ENCODE measurements at places on chromosomes 2 and 18.
A peak's percentile ranks its signal among the peaks of the same experiment; 100 is the strongest.

DNA sequence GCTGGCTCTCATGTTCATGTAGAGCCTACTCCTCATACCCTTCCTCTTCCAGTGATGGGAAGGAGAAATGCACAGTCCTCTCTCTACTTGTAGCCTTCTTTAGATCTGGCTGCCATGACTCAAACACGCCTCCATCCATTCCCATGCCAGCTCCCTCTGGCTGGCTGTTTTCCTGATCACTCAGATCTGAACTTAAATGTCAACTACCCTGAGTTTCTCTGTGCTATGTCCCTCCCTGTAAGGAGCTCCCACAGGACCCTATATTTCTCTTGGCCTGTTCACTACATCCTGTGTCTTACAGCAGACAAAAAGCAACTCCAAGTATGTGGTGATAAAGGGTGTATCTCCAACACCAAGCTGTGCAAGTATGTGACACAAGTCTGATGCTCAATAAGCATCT lies 152.4 kb downstream of the TCF4 start:
- DNase-seq = no peak

DNA sequence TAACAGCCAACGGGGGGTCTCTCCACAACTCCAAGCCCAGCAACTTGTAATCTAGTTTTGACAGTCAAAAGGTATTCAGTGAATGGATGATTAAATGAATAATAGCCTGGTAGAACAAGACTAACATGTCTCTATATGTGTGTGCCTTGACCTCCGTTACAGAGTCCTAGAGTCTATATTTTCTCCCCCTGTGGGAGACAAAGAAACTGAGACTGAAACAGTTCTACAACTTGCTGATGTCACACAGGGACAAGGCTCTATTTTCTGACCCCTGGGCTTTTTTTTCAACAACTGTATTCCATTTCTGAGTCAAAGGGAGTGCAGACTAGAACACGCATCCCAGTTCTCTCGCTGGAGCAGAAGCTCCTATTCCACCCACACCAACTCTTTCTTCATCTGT lies 223.6 kb upstream of the AGAP1 start:
- no peak for DNase-seq

GRCh38 chr2:181677912-181678586 lies 2.3 kb downstream of the NEUROD1 start:
- peak; percentile 82 for DNase-seq

DNA sequence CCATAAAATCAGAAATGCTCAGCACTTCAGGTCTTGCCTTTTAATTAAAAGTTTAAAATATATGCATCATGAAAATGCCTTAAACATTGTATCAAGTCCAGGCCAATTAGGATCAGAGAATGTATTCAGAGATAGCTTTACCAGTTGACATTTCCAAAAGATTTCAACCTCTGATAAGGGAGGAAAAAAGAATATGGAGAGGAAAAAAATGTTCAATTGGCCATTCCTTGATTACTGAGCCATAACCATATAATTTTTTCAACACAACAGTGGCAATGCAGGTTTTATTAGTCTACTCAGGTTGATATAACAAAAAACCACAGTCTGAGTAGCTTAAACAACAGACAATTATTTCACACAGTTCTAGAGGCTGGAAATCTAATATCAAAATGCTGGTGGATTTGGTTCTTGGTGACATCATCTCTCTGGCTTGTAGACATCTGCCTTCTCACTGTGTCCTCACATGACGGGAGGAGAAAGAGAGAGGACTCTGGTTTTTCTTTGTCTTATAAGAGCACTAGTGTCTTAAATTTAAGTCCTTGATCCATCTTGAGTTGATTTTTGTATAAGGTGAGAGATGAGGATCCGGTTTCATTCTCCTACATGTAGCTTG lies 111.9 kb downstream of the IRS1 start:
- DNase-seq = no peak

DNA sequence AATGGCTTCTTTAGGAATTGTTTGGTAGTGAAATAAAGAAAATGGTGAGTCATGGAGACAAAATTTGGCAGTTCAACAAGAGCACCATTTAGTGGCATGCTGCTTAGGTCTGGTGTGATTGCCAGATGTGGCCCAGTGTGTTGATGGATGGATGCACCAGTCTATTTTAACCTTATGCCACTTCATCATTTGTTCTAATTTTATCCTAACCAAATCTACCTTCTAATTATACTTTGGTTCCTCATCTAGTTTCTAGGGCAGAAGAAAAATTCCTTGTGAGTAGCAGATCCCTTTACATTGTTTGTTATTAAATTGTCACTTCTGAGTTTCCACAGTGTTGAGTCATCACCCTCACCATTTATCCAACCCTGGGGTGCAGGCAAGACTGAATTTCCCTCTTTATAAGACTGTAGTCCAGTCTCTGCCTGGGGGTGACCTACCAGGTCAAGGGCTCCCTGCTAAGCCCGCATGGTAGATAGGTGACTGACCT lies 32.5 kb downstream of the NABP1 start:
- peak; percentile 79 for DNase-seq

GRCh38 chr2:112832841-112833638 lies 3.5 kb downstream of the IL1B start:
- no peak for DNase-seq

GRCh38 chr18:63646936-63647335 lies 2.9 kb upstream of the SERPINB4 start:
- DNase-seq = no peak

- no peak for DNase-seq
Measured at GRCh38 chr2:196054631-196055030, 14.0 kb downstream of the DNAH7 start.

GRCh38 chr18:49352321-49352720 lies 108.1 kb downstream of the DYM start:
- peak; percentile 29 for DNase-seq

DNA sequence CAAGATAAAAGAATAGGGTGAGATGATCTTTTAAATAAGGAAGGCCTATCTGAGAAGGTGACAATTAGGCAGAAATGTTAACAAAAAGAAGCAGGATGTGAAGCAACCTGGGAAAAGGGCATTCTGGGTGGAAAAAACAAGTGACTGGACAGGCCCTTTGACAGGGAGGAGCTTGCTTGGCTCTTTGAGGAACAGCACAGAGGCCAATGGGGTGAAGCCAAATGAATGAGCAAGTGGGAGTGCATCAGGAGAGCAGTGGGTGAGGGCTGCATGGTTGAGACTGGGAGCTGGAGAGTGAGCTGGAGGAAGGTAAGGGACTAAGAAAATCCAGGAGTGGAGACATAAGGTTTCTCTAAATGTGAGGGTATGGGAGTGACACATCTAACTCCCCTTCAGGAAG lies 126.9 kb downstream of the TDRD15 start:
- DNase-seq = no peak

- no peak for DNase-seq
Measured at GRCh38 chr2:165618806-165619205, 149.3 kb downstream of the CSRNP3 start.
